Stimulated activated CD4-positive, alpha-beta T cell treated with anti-CD3 and anti-CD28 coated beads, Interleukin-1b, Interleukin-23, amount 100 ng/mL, for 48 hours (primary cell): ENCODE measurements at places on chromosomes 6 and 20.

DNA sequence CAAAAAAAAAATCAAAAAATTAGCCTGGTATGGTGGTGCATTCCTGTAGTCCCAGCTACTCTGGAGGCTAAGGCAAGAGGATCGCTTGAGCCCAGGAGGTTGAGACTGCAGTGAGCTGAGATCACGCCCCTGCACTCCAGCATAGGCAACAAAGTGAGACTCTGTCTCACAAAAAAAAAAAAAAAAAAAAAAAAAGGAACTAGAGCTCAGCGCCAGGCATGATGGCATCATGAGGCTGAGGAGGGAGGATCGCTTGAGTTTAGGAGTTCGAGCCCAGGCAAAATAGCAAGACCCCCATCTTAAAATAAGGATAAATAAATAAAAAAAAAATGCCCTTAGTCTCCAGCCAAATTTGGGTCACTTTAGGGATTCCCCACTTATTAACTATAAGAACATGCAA is 40.4 kb upstream of the PIM1 start:
- no peak for DNase-seq

GRCh38 chr6:47479140-47479508 is 1.5 kb downstream of the CD2AP start:
- no peak for DNase-seq

- no peak for DNase-seq
Measured at GRCh38 chr6:15420959-15421438, 175.1 kb downstream of the JARID2 start.

DNA sequence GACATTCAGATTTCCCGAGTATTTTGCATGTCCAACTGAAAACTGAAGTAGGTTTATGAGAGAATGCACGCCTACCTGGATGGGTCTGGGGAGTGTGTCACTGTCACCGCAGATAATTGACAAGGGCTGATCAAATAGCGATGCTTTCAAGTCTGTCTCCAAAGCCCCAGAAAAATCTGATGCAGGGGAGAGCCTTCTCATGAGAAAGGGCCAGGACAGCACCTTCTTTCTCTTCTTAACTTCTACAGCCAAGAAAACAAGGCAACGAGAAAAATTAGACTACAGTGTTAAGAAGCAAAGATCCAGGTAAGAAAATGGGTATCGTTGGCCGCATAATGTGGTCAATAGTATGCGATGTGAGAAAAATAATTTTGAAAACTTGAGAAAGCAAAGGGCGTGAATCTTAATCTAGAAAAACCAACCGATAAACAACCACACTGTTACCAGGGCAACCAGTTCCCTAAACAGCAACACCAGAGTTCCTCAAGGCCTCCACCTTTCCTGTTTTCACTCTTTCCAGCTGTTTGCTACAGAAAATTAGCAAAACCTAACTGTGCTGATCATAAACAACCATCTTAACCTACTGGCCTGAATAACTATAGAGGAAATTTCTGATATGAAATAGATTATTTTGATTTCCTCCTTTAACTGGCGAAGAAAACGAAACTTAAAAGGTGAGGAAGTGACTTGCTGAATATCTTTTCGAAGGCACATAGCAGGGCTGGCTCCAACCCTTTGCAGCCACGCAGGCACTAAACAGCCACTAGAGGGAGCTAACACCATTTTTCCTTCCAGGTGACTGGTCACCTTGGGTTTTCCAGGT is 2.6 kb downstream of the TAGAP start:
- peak; percentile 76 for DNase-seq

- no peak for DNase-seq
Measured at GRCh38 chr6:127111526-127111925, 6.9 kb upstream of the RSPO3 start.

- DNase-seq = no peak
Measured at GRCh38 chr6:76840041-76840745, 623.1 kb downstream of the HTR1B start.

DNA sequence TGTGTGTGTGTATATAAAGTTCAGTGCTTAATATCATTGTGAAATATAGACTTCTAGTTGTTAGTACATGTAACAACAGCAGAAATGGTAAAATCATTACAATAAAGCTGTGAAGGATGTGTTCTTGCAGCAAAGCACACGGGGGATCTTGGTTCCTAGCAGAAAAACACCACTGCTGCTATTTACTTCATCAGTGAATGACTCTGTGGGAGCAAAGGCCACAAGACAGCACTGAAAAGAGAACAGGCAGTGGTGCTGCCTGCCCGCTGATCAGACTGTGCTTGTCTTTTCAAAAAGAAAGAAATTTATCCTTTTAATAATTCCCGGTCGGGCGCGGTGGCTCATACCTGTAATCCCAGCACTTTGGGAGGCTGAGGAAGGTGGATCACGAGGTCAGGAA is 689.9 kb upstream of the CITED2 start:
- no peak for DNase-seq

DNA sequence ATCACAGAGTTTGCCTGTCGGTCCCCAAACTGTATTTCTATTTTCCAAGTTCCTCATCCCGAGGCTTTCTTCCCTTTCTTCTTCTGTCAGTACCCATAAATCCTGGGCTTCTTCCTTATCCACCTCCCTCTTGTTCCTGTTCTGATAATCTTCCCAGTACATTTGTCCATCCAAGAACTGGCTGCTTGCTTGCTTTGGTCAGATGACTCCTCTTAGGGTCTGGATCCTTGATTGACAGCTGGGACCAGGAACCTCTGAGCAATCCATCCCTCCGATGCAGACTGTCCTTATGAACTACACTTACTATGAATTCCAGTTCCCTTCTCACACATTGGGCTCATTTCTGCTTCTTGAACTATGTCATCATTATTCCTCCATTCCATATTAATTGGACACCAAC is 275.3 kb upstream of the CITED2 start:
- no peak for DNase-seq

- no peak for DNase-seq
Measured at GRCh38 chr6:437037-437392, 45.5 kb downstream of the IRF4 start.

DNA sequence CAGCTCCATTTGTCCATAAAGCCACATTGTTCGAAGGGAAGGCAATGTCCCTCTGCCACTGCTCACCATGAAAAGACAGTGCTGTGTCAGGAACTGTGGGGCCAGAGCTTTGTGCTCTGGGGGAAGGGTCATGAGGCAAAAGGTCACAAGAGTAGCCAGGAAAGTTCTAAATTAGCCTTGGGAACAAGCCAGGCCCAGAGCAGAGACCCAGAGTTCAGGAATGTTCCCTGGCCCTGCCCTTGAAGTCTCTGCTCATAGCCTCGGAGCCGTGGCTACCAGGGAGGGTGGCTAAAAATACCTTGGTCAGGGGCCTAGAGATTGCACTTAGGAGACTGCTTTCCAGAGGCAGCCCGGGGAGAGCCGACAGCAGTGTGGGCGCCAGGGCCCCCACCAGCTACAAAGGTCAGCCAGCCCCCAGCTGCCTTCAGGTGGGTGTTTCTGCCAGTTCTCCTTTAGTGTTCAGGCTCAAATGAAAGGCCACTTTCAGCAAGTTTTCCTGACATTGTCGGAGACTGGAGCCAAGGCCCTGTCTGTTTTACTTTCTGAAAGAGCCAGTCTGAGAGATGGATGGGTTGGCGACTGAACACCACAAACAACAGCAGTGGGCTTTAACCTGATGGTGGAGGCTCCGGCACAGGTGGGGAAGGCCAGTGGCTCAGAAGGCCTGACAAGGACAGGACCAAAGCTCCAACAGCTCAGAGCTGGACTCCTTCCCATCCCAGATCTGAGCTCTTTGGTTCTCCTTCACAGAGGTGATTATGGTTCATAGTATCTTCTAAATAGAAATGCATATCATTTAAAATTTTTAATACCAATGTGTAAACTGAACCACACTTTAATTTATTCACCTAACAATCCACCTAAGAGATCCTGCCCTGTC is 76.2 kb downstream of the CDH26 start:
- no peak for DNase-seq

DNA sequence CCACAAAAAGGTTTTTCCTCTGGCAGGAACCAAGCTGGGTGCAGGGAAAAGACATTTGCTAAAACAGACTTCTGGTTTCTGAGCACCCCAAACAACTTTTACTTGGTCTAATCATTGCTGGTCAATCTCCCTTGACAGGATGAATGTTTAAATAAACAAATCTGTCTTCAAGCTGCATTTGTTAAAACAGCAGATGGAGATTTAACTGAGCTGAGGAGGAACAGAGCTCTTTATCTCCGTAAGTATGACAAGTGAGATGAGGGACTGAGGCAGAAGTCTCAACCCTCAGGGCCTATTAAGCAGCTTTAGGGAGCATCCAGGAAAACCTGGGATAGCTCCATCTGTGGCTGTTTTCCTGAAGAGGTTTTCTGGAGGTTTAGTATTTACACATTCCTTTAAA is 40.6 kb downstream of the NINL start:
- no peak for DNase-seq

- DNase-seq = no peak
Measured at GRCh38 chr6:98335594-98335993, 498.8 kb upstream of the POU3F2 start.

- DNase-seq = no peak
Measured at GRCh38 chr20:1536893-1537730, 20.4 kb downstream of the SIRPD start.

DNA sequence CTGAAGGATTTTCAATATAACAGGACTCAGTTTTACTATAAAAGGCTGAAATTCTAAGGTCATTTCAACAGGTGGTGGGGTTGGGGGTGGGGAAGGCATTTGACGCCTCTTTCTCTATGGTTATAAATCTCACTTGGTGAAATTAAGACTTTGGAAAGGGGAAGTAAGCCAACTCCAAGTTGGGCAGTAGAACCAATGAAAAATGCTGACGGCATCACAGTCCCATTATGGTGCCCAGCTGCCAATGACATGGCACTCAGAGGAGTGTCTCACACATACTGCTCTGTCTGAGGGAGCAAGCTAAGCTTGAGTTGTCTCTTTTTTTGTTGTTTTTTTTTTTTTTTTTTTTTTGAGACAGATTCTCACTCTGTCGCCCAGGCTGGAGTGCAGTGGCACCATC is 4.7 kb downstream of the SLC16A10 start:
- no peak for DNase-seq

DNA sequence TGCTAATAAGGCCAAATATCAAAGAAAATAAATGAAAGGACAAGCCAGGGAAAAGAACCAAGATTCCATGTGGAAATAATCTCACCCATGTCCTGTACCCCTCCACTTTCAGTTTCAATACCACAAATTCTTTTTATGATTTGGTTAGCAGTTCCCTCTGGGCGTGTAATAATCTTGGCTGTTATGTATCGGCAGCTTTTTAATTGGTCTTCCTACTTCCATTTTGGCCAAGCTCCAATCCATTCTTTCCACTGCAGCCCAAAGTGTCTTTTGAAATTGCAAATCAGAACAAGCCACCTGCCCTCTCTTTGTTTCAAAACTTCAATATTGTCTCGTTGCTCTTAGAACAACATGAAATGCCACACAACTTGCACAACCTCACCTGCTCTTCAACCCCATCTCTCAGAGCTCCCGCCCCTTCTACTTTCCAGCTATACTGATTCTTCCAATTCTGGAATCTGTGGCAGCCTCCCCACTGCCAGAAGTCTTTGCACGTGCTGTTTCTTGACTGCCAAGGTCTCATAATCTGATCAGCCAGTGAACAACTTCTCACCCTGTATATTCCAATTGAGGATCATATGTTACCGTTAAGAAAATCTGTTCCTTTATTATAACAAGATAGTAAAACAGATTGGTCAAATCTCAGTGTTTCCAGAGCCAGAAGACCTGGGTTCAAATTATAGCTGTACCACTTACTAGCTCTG is 354.5 kb downstream of the CBLN4 start:
- DNase-seq = no peak

- DNase-seq = no peak
Measured at GRCh38 chr6:133613211-133613610, 275.7 kb upstream of the TCF21 start.

- DNase-seq = no peak
Measured at GRCh38 chr6:106101466-106101865, 15.3 kb downstream of the PRDM1 start.

GRCh38 chr6:145468534-145468933 is 266.8 kb downstream of the EPM2A start:
- no peak for DNase-seq

- DNase-seq = no peak
Measured at GRCh38 chr6:1540864-1541521, 68.7 kb upstream of the FOXC1 start.

- no peak for DNase-seq
Measured at GRCh38 chr20:2140561-2140960, 38.9 kb downstream of the STK35 start.

- no peak for DNase-seq
Measured at GRCh38 chr20:57654998-57655808, 35.0 kb upstream of the ZBP1 start.

DNA sequence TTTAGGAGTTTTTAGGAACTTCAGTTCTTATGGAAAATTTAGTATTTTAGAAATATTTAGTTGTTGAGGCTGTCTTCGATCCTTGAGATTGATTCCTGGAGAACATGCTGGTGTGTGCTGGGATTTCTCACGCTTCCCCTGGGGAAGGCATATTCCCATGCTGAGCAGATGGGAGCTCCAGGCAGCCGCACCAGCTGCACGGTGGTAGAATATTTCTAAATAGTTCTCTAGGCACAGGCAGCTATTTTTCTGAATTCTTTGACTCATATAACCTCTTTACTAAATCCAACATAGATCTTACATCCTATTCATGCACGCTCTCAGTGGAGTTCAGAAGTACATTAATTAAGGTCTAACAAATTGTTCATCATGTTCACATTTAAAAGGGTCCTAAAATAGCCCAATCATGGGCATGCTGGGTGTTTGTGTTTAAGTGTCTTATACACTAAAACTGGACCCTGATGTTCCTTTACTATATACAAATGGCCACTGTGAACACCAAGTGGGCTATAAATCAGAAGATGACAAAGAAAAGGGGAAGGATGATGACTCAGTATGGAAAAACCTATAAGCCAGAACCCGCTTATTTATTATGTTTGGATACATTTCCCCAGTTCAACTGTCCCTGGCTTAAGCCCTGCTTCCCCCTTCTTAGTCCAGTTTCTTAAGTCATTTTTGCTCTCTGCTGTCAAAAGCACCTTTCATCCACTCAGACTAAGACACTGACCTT is 138.5 kb downstream of the UST start:
- no peak for DNase-seq

GRCh38 chr6:6678185-6678671 is 89.7 kb downstream of the LY86 start:
- DNase-seq = no peak

DNA sequence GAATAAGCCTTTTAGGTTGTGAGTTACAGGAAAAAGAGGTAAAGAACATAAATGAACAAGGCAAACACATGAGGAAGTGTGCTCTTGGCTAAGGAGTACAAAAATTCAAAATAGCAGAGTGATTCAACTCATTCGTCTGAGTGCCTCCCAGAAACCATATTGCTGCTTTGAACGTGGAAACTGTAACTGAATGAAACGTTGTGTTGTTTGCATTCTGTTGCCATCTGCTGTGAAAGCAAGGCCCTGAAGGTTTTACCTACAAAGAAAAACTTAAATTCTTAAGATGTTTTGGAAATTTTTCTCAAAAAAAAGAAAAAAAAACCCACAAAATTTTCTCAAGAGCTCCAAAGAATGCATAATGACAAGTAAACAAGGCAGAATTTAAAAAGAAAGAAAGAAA is 375.4 kb upstream of the HS3ST5 start:
- no peak for DNase-seq
